DND-41 (cell line): ENCODE measurements at places on chromosomes 3 and 15.

DNA sequence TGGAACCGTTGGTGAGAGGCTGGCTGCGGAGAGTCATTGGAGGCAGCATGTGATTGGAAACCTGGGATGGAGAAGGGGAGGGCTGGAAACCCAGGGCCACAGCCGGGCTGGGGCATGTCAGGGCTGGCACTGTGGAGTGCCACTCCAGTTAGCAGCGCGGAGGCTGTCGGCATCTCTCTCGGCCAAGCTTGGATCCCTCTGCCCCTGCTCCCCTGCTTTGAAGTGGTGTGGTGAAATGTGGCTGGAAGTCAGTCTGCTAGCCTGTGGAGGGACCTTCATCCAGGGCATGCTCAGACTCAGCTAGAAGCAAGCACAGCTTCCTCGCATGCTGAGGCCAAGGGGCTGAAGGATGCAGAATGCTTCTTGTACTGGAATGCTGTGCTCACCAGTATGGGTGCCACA is 13.5 kb downstream of the SLCO3A1 start:
- DNase-seq = peak; percentile 26

GRCh38 chr3:97720417-97720816 is 44.1 kb upstream of the ARL6 start:
- no peak for DNase-seq

DNA sequence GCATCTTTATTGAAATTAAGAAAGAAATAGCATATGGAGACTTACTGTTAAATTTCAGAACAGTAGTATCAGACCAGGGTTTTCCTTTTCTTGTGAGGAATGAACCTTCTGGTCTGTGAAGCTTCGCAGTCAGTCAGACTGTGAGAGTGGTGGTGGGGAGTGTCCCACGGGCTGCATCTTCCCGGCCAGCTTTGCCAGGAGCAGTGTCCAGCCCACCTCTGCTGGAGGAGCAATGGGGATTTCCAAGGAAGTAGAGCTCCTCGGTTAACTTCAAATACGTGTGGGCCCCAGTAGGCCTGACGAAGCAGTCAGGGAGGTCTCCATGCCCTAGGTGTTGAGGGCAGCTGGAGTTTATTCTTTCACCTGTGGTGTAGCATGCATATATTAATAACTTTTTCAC is 40.9 kb upstream of the FBXL22 start:
- DNase-seq = no peak

DNA sequence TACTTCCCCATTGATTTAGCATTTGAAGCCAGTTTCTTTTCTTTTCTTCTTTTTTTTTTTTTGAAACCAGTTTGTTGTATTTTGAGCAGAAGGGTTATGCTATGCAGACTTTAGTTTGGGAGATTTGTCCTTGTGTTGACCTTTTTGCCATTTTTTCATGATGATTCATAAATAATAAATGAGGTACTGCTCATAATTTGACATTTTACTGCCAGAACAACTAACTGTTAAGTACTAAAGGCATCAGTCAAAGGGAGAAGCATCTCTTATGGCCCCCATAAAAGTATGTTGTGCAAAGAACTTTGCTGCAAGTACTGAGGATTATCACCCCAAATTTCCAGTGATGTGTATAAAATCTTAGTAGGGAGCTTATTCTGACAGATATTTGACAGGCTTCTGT is 1.7 kb upstream of the GPR87 start:
- no peak for DNase-seq

GRCh38 chr15:55694652-55695150 is 48.3 kb downstream of the PRTG start:
- DNase-seq = no peak

DNA sequence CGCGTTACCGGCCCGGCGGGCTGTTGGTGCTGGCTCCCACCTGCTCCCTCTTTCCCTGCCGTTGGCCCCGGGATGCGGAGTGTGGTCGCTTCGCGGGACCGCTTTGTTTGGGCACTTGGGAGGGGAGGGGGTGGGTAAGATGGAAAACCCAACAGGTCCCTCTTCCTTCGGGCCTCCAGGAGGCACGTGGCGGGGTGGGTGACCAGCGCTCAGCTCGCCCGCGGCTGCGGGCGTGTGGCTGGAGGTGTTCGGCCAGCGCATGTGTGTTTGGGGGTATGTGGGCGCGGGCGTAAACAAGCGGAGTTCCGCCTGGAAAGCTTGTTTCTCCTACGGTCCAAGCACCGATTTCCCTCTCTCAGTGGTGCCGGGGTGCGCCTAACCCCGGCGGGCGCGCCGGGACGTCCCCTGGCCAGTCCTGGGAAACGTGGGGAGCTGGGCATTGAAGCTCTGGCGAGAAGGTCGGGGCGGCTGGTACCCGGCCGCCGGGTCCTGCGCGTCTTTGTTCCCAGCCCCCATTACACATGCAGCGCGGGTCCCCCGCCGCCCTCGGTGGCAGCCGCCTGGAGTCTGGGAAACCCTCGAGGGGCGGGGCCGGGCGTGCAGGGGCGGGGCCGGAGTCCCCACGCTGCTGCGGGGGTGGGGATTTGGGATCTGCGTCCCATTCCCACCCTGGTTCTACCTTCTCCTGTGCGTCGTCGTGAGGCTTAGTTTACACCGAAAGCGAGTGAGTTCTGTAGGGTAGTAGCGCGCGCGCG is 1.4 kb downstream of the ACVR2B start:
- peak; percentile 74 for DNase-seq

- DNase-seq = no peak
Measured at GRCh38 chr3:47404431-47404876, 23.6 kb downstream of the PTPN23 start.

- DNase-seq = no peak
Measured at GRCh38 chr3:182601597-182601996, 191.7 kb upstream of the ATP11B start.

DNA sequence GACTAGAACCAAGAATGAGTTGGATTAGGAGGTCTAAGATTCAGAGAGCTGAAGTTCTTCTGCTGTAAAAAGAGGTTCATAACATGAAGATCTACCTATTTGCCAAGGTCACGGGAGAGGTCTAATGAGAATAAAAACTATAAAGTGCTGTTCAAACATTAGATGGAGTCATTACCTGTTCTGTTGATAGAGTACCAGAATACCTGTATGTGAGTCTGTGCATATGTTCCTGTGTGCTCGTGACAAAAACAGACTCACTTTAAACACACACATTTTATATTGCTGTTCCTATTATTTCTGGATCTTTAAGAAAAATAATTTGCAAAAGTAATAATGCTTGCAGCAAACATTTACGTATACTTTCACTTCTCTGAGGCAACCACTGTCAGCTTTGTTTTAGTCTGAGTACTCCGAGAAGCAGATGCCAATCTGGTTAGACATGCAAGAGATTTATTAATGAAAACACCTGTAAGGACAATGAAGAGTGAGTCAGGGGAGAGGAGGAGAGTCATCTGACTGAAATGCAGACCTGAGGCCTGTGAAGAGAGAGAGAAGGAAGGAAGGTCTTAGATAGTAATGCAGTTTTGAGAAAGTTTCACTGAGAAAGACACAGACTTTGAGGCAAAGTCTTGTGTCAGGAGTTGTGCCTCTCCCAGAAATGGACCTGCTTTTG is 221.2 kb downstream of the SQOR start:
- DNase-seq = no peak

- no peak for DNase-seq
Measured at GRCh38 chr3:5162102-5162501, 25.4 kb upstream of the EDEM1 start.

- DNase-seq = no peak
Measured at GRCh38 chr3:52568069-52568468, 31.7 kb downstream of the UQCC5 start.

DNA sequence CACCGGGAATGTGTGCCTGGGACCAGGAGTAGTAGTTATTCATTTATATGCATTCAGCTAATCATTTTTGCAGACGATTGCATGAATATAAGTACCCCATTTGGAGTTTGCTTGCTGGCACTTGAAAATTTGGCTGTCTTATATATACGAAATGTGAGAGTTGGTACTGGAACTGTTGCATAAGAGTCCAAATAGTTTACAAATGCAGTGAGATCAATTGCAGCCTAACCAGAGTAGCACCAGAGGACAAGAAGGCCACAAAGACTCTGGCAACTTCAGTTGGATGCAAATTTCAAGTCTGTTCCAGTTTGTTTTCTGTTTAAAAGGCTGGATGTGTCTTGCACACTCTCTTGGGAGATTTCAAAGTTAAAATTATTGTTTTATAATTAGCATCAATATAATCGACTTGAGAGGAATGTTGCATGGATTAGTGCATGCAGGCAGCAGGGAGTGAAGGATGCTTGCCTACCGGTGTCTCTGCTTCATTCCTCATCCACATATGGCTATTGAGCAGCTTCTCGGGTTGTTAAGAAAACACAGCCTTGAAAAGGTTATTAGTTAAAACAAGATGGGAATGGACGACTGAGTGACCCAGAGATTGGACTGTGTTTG is 213.0 kb downstream of the PTPRG start:
- DNase-seq = no peak

GRCh38 chr3:153099131-153099530 is 62.9 kb upstream of the RAP2B start:
- DNase-seq = no peak

DNA sequence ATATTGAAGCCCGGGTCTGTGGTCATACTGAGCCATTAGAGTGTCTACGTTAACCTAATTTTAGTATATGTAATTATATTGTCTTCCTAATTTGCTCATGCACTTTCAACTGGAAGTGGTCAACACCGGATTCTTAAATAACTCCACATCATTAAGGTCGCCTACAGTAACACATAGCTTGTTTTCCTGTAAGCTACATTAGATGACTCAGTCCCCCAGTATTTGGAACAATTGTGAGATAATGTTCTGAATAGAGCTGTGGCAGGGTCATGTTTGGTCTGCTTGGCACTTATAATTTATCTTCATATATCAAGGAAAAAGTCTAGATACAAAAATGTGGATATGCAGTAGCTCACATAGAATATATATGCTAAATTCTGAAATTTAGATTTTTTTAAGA is 486.2 kb downstream of the IGSF11 start:
- DNase-seq = no peak

- no peak for DNase-seq
Measured at GRCh38 chr3:56154297-56154696, 314.0 kb downstream of the ERC2 start.

DNA sequence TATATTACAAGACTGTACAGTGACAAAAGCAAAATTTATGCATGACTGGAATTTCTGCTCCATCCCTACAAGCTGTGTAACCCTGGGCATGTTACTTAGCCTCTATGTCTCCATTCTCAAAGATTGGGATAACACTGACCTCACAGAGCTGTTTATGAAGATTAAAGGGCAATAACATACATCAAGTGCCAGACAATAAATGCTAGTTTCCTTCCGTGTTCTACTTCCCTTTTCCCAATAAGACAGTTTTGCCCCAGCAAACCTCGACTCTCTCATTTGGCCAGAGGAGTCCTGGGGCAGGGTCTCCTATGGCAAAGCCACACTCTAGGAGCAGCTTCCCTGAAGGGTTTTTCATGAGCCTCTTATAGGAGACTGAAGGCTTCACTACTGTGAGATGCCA is 7.5 kb downstream of the HEXA start:
- DNase-seq = no peak

DNA sequence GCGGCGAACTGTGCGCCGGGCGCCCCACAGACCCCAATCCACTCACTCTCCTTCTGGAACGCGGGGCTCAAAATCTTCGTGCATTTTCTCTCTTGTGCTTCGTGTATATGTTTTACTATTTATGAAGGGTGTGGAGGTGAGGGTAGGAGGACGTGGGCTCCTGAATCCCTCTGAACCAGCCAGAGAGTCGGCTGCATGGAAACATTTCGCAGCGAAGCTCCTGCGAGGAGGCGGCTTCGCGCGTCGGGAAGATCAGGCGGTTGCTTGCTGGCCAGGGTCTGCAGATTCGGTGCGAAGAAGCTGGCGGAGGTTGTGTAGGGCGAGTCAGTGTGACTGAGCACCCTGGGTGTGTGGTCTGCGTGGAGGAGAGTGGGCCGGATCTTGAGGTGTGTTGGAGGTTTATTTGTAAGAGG is 1.1 kb downstream of the CNTN4 start:
- no peak for DNase-seq

DNA sequence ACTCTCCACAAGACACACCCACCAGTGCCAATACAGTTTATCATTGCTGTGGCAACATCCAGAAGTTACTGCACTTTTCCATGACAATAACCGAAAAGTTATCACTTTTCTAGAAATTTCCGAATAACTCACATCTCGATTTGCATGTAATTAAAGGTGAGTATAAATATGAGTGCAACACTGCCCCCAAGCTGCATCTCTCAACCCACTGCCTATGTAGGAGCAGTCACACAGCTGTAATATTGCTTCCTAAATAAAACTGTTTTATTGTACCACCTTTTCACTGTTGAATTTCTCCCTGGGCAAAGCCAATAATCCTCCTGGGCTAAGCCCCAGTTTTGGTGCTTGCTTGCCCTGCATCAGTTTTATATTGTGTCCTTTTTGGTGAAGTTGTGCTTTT is 601.0 kb upstream of the EPHA6 start:
- DNase-seq = no peak

DNA sequence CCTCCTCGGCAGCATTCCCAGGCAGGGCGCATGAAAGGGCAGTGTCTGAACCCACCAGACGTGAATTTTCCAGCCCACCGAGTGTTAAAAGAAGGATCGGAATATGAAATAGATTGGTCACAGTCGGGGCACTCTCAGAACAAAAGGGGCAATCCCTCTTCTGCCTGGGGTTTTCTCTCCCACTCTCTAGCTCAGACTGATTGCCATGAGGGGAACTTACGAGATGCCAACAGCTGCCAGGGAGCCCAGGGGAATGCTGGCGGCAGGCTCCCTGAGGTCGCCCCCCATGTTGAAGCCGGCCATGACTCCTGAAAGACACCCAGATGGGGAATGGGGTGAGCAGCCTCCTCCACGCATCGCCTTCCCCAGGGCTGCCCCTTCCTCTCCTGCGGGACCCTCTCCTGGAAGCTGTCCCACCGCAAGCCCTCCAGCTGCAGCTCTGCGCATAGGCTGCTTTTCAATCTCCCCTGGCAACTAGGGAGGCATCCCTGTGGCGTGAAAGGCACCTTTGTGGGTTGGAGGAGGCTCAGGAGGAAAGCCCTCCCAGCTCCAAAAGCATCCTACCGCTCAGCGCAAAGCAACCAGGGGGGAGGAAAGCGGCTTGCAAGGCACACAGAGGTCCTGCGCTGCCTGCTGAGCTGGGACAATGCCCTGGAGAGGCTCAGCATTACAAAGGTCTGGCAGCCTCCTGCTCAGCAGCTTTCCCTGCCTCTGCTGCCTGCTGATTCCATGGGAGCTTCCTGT is 64.8 kb upstream of the HEG1 start:
- DNase-seq = no peak

DNA sequence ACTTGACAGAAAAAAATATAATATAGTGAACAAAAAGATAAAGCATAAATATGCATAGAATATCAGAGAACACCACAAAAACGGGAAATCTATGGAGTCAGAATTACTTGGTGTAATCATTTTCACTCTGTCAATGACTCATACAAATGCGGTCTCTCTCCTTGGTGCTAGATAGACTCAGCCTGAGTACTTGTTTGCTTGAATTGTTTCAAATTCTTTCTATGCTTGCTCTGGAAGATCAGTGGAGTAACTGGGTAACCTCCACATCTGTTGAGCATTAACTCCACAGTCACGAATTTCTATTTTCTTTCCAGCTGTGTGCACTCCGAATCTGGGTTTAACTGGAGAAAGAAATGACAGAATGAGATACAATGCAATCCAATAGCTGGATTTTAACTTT is 760.4 kb downstream of the ZPLD1 start:
- no peak for DNase-seq

GRCh38 chr15:47431501-47431900 is 285.8 kb upstream of the SEMA6D start:
- DNase-seq = no peak

- no peak for DNase-seq
Measured at GRCh38 chr3:128569756-128570155, 76.8 kb upstream of the GATA2 start.

GRCh38 chr3:168995129-168995528 is 668.4 kb downstream of the MECOM start:
- no peak for DNase-seq
